Progenitor cell of endocrine pancreas (in vitro differentiated cells): ENCODE measurements at places on chromosomes 13 and 19. TPM values are rescaled to one million over a fixed set of nuclear protein-coding genes. Genes with fewer than 3 reads are reported as not detected.

Gene TMPRSS9
- not detected in 2 replicates for total RNA-seq

Gene SH2D3A
- 19.8 and 20.0 TPM in 2 replicates for total RNA-seq

Gene GPATCH1
- total RNA-seq = 13.4 and 15.6 TPM in 2 replicates

Gene ZNF419
- 20.3 and 23.4 TPM in 2 replicates for total RNA-seq

Gene TFDP1
- total RNA-seq = 58.2 and 63.9 TPM in 2 replicates

Gene CERS1
- total RNA-seq = 20.1 and 20.9 TPM in 2 replicates

Gene C19orf81
- total RNA-seq = 5.6 and 8.6 TPM in 2 replicates

Gene C1QTNF9B
- not detected in 2 replicates for total RNA-seq

Gene PBX4
- total RNA-seq = 5.0 and 5.2 TPM in 2 replicates

Gene TRPC4
- 4.2 and 5.3 TPM in 2 replicates for total RNA-seq

Gene MICU2
- 45.3 and 49.4 TPM in 2 replicates for total RNA-seq

Gene IFNL1
- not detected in 2 replicates for total RNA-seq

Gene GAPDHS
- not detected in 2 replicates for total RNA-seq

Gene HOMER3
- total RNA-seq = 64.5 and 69.4 TPM in 2 replicates

Gene POLR1D
- 153 TPM in 2 replicates for total RNA-seq

Gene CCDC8
- total RNA-seq = 31.6 and 33.8 TPM in 2 replicates

Gene ENOX1
- total RNA-seq = 2.2 and 2.5 TPM in 2 replicates

DNA sequence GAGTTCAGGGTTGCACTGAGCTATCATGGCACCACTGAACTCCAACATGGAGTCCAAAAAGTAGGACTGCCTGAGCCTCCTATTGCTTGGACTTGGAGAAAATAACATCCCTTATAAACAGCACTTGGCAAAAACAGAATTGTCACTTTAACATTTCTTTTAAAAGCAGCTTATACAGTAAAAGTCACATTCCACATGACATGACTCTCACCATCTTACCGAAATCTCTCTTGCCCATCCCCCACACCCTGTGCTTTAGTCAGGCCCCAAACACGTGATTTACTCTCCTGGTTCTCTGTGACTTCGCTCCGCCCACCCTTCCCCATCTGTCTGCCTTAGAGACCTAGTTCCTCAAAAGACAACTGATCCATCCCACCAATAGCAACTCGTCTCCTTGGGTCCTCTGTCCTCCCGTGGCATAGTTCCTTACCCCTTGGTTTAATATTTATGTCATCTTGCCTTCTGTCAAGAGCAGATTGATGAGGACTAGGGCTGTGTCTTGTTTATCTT, 4.6 kb downstream of the SAFB start:
- peaks cover 33% of the 10 kb centered on the region for H3K36me3 ChIP-seq
- peak overlapping the region; percentile 23 for H3K4me3 ChIP-seq
- peaks cover 36% of the 10 kb centered on the region for H3K4me1 ChIP-seq

GRCh38 chr19:39915101-39915847, 19.2 kb downstream of the FCGBP start:
- H3K4me3 ChIP-seq = no peak overlapping the region
- H3K27me3 ChIP-seq = peaks cover 5% of the 10 kb centered on the region
- no peaks in the 10 kb centered on the region for H3K36me3 ChIP-seq
- no peak for DNase-seq

GRCh38 chr13:40498461-40498860, 168.0 kb downstream of the FOXO1 start:
- H3K36me3 ChIP-seq = no peaks in the 10 kb centered on the region
- no peak overlapping the region for H3K4me3 ChIP-seq
- no peak for DNase-seq
- peaks cover 7% of the 10 kb centered on the region for H3K27me3 ChIP-seq
- H3K4me1 ChIP-seq = peaks cover 7% of the 10 kb centered on the region
- H3K27ac ChIP-seq = no peak overlapping the region

DNA sequence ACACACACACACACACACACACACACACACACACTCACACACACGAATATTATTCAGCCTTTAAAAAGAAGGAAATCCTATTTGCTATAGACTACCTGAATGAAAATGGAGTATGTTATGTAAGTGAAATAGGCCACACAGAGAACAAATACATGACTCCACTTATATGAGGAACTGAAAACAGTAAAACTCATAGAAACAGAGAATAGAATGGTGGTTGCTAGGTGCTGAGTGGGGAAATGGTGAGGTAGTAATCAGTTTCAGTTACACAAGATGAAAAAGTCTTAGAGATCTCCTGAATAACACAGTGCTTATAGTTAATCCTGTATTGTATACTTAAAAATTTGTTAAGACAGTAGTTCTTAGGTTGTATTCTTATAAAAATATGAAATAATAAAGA, 8.2 kb downstream of the ZNF677 start:
- no peaks in the 10 kb centered on the region for H3K4me1 ChIP-seq
- no peaks in the 10 kb centered on the region for H3K27me3 ChIP-seq
- H3K27ac ChIP-seq = no peak overlapping the region
- DNase-seq = no peak

- no peaks in the 10 kb centered on the region for H3K36me3 ChIP-seq
- peaks cover 8% of the 10 kb centered on the region for H3K4me1 ChIP-seq
- no peak overlapping the region for H3K4me3 ChIP-seq
- DNase-seq = no peak
- H3K27me3 ChIP-seq = no peaks in the 10 kb centered on the region
- no peak overlapping the region for H3K27ac ChIP-seq
These were observed 218.8 kb downstream of the NBEA start for GRCh38 chr13:35160896-35161295.

GRCh38 chr13:22235950-22236290, 565.0 kb downstream of the FGF9 start:
- H3K27me3 ChIP-seq = no peaks in the 10 kb centered on the region
- peaks cover 31% of the 10 kb centered on the region for H3K4me1 ChIP-seq
- peak overlapping the region; percentile 77 for H3K27ac ChIP-seq
- DNase-seq = no peak

- no peak for DNase-seq
- peaks cover 13% of the 10 kb centered on the region for H3K27me3 ChIP-seq
- no peak overlapping the region for H3K4me3 ChIP-seq
- H3K36me3 ChIP-seq = no peaks in the 10 kb centered on the region
- peak overlapping the region; percentile 9 for H3K27ac ChIP-seq
- H3K4me1 ChIP-seq = peaks cover 4% of the 10 kb centered on the region
These were observed 94.6 kb downstream of the EFNB2 start for GRCh38 chr13:106440866-106441265.

DNA sequence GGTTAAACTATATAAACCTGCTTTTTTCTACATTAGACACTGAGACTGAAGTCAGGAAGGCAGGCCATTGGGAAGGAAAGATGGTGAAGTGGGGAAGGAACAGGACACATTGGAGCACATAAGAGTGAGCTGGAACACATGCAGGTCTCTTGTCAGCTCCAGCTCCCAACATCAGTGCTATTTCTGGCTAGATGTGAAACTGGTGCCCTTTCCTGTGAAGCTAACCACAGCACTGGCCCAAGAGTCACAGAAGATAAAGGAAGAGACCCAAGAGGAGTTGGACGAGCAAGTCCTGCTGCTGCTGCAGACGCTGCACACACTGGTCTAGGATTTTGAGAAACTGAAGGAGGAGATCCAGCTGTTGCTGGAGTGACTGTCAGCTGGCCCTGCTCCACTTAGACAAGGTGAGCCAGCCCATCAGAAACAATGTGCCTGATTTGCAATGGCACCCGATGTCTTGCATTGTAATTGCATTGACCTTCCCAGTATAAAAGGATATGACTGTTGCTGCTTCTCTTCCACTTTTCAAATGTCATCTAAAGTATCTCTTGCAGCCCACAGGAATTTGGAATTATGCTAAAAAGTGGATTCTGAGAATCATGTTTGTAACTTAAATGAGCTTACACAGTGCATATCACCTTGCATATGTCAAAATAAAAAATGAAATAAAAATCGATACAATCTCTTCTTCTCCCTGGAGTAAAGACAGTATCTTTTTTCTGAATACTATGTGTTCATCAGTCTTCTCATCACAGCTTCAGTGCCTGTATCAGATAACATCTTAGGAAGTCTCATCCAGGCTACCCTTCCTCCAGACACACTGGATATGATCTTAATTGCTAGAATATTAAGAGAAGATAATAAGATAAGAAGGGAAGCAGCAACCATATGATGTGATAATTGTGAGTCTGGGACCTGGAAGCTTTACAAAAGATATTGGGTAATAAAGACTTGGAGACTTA, 230.7 kb upstream of the SPRY2 start:
- peaks cover 11% of the 10 kb centered on the region for H3K4me1 ChIP-seq
- no peaks in the 10 kb centered on the region for H3K36me3 ChIP-seq
- H3K27me3 ChIP-seq = peaks cover 3% of the 10 kb centered on the region
- H3K4me3 ChIP-seq = no peak overlapping the region
- no peak overlapping the region for H3K27ac ChIP-seq

DNA sequence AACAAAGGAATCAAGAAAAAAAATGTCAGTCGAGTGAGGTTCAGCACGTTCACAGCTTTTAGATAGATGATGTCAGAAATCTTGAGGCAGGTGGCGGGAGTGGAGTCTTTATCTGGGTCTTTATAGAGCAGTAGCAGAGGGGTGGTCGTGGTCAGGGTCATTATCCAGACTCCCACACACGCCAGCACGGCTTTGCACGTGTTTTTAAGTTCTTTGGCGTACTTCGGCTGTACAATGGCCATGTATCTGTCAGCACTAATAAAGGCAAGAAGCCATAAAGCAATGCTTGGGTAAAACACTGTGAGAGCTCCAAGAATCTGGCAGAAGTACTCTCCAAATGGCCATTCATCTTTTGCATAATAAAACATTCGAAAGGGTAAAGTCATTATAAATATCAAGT, 2.9 kb downstream of the GPR18 start:
- DNase-seq = no peak
- H3K27me3 ChIP-seq = no peaks in the 10 kb centered on the region
- peaks cover 2% of the 10 kb centered on the region for H3K4me1 ChIP-seq
- no peak overlapping the region for H3K27ac ChIP-seq
- peaks cover 8% of the 10 kb centered on the region for H3K36me3 ChIP-seq

DNA sequence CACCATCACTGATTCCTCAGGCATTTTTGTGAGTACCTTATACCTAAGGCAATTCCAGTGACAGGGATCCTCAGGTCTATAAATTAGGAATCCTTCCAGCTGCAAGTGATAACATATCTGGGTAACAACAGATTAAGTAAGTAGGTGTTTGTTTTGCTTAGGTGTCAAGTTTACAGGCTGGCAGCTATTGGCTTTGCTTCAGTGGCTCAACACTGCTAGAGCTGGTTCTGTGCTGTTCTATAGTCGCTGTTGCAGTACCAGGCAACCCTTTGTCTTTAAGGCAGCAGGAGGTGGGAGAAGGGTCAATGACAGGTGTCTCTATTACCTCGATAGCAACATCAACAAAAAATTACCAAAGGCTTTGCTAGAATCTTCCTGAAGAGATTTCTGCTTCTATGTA, 27.0 kb downstream of the SLC10A2 start:
- no peak overlapping the region for H3K27ac ChIP-seq
- H3K4me3 ChIP-seq = no peak overlapping the region
- no peak for DNase-seq
- H3K4me1 ChIP-seq = peaks cover 4% of the 10 kb centered on the region
- no peaks in the 10 kb centered on the region for H3K36me3 ChIP-seq

DNA sequence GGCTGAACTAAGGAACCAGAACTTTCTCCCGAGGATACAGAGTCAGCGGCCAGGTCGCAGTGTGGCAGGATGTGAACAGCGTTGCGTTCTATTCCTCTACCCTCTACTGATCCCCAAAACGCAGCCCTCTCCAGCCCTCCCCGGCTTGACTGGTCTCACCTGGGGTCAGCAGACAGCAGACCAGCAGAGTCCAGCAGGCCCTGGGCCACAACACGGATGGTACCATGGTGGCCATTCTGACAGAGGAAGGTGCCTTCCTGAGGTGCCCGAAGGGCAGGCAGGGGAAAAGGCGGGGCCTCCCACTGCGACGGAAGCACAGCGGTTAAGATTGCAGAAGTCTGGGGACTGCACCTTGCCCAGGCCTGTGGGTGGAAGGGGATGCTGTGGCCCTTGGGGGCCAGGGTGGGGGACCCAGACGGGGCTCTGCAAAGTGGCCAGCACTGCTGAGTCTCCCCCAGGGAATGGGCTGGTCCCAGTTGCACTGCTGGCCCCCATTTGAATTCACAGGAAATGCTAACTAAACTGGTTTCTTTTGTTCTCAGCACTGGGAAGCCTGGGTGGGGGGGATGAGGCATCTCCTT, at the start of gene ICAM3:
Gene ICAM3, minus strand, starts transcription at position 245 of the 581 bp plus-strand sequence. Its CDS starts 10 bp downstream, at position 235.
- H3K4me1 ChIP-seq = no peaks in the 10 kb centered on the region
- H3K4me3 ChIP-seq = no peak within 1 kb of the TSS

DNA sequence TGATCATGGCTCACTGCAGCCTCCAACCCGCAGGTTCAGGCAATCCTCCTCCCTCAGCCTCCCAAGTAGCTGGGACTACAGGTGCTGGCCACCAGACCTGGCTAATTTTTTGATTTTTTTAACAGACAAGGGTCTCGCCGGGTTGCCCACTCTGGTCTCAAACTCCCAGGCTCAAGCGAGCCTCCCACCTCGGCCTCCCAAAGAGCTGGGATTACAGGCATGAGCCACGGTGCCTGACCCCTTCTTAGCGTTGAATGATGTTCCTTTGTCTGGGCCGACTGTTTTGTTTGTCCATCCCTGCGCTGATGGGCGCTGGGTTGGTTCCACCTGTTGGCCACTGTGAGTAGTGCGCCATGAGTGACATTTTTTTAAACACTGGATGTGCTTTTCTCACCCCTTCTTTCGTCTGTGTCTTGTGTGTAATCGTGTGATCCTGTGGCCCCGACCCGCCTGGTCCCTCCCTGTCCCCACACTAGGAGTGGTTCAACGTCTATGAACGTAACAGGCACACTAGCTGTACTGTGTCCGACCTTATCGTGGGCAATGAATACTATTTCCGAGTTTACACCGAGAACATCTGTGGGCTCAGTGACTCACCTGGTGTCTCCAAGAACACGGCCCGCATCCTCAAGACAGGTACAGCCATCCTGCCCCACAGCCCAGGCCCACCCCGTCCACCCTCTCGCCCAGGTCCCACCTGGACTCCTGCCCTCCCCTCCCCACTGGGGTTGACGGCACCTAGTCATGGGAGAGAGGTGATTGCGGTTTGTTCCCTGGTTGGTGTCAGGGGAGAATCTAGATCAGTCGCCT, 15.0 kb upstream of the EMC10 start:
- H3K27ac ChIP-seq = no peak overlapping the region
- peak; percentile 39 for DNase-seq
- H3K4me1 ChIP-seq = peaks cover 4% of the 10 kb centered on the region
- H3K36me3 ChIP-seq = no peaks in the 10 kb centered on the region
- H3K27me3 ChIP-seq = peaks cover 4% of the 10 kb centered on the region

- H3K27me3 ChIP-seq = no peaks in the 10 kb centered on the region
- no peak overlapping the region for H3K4me3 ChIP-seq
- no peak overlapping the region for H3K27ac ChIP-seq
These were observed 8.5 kb downstream of the TMTC4 start for GRCh38 chr13:100666124-100666523.

- no peaks in the 10 kb centered on the region for H3K36me3 ChIP-seq
- no peak for DNase-seq
- H3K4me3 ChIP-seq = no peak overlapping the region
- no peak overlapping the region for H3K27ac ChIP-seq
- no peaks in the 10 kb centered on the region for H3K27me3 ChIP-seq
- peaks cover 14% of the 10 kb centered on the region for H3K4me1 ChIP-seq
These were observed 2020.1 kb upstream of the PCDH20 start for GRCh38 chr13:63435667-63436324.

GRCh38 chr13:30033681-30034457, 183.5 kb upstream of the UBL3 start:
- no peak for DNase-seq
- H3K4me1 ChIP-seq = peaks cover 7% of the 10 kb centered on the region
- H3K27me3 ChIP-seq = peaks cover 12% of the 10 kb centered on the region
- H3K4me3 ChIP-seq = no peak overlapping the region
- no peak overlapping the region for H3K27ac ChIP-seq
- H3K36me3 ChIP-seq = no peaks in the 10 kb centered on the region
